ENCODE measurements at places on chromosomes 7 and 10. TPM values are rescaled to one million over a fixed set of nuclear protein-coding genes. Genes with fewer than 3 reads are reported as not detected.

DNA sequence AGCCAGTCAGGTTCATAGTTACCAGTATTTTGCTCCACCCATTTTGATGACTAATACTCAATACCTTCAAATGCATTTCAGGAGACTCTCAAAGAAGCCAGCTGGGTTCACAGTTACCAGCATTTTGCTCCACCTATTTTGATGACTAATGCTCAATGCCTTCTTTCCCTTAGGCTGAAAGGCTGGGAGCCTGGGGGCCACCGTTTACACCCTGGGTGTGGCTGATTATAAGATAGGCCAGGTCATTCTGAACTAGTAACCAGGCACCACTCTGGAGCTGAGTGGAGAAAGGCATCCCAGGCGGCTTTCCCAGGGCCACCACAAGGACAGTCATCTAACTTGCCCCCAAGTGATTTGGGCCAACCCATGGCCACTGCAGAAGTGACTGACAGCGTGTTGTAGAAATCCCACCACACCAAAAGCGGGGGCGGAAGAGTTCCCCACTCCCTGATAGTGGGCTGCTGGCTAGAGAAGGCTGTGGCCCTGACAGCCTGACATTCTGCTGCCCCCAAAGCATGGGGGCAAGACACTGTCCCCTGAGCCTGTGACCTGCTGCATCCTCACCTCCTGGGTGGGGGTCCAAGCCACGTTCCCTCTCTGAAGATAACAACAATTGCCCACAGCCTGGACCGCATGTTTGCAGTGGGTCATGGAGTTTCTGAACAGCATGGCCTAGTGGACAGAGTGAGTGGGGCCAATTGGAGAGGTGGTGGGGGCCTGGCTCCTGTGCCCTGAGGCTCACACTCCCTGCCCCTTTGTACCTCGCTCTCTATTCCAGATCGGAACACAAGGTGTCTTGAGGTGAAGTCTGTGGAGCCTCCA is 23.0 kb upstream of the ZNF488 start:
- peak; percentile 97 for DNase-seq

DNA sequence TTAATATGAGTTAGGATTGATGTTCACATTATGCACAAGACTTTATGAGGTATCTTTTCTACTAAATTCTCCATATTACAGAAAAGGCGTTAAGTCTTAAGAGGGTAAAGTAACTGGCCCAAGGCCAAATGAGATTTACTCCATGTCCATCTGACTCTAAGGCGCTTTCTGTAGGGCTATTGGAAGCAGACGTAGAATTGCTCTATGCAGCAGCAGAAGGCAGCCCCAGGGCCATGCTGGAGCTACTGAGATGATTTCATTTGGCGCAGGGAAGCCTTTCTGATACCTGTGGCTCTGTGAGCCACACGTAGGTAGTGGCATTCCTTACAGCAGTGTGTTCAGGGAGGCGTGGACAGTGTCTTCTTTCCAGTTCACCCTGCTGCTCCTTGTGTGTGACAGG is 133.1 kb downstream of the SH2D4B start:
- no peak for DNase-seq

- DNase-seq, result no peak
Observed at GRCh38 chr7:141877365-141877764, 36.1 kb upstream of the PRSS37 start.

DNA sequence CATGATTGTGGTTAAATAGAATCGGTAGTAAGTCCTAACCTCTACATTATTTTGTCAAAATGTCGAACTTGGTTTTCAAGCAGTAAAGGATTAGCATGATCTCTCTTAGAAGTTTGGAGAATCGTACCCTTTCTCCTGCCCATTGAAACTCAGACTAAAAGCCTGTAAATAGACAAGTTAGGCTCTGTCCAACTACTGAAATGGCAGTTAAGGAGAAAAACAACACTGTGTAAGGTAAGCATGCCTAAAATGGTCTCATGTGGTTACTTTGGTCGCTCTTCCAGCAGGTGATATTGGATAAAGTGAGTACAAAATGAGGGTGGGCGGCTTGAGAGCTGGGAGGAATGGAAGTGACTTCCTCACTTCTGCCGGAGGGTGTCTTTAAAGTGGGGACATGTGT is 25.0 kb downstream of the SEC61A2 start:
- DNase-seq, result no peak

GRCh38 chr10:77671594-77672252 is 34.1 kb upstream of the KCNMA1 start:
- no peak for DNase-seq

GRCh38 chr10:104104926-104105325 is 17.0 kb upstream of the SFR1 start:
- DNase-seq, result peak; percentile 74

DNA sequence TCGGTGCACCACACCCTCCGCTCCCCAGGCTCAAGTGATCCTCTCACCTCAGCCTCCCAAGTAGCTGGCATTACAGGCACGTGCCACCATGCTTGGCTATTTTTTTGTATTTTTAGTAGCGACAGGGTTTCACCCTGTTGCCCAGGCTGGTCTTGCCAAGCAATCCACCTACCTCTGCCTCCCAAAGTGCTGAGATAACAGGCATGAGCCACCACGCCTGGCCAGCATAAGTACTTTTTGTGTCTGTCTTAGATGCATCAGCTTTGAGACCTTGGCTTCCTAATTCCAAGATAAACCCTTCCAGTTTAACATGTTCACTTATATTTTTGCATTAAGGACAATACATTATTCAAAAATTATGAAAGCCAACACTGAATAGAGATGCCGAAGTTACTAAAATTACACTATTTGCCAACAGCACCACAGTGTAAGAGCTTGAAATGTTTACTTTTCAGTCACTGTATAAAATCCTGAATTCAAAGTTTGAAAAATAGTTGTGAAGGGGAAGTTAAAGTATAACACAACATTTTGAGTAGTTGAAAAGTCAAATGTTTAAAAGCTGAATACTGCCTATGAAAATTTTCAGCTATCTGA is 36.5 kb downstream of the ANKIB1 start:
- DNase-seq, result no peak

- DNase-seq, result no peak
Observed at GRCh38 chr7:37441816-37442215, 6.8 kb downstream of the ELMO1 start.

DNA sequence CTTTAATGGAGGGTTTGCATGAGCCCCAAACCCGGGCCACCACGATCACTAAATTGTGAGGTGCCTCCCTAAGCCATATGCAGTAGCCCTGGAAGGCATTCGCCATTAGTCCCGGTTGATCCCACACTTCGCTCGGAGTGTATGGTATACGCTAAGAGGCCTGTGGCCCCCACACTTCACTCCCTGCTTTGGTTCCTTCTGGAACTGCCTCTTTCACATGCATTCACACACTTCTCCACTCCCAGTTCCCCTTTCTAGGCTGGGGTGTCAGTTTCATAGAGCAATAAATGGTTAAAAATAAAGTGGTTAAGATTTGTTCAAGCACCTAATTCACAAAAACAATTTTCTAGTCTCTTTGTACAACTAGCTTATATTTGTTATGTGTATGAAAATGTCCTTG is 212.1 kb upstream of the KCND2 start:
- DNase-seq, result no peak

- no peak for DNase-seq
Observed at GRCh38 chr7:80699721-80700256, 61.3 kb downstream of the CD36 start.

GRCh38 chr10:97466755-97467154 is 20.8 kb downstream of the ZDHHC16 start:
- DNase-seq, result peak; percentile 76

DNA sequence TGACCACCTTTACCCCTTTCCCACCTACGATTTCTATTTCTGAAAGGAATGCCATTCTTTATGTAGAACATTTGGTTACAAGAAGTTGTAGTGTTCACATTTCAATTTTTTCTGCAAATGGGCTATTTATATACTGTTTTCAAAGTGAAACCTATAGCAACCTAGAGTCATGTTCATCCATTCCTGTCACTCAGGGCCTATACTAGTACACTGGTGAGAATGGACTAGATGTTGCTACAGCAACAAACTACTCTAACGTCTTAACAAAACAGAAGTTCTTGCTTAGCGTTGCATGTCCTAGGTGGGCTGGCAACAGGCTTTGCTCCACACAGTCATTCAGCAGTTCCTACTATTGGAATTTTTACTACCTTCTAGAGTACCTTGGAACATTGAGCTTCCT is 16.3 kb downstream of the CASD1 start:
- DNase-seq, result no peak

DNA sequence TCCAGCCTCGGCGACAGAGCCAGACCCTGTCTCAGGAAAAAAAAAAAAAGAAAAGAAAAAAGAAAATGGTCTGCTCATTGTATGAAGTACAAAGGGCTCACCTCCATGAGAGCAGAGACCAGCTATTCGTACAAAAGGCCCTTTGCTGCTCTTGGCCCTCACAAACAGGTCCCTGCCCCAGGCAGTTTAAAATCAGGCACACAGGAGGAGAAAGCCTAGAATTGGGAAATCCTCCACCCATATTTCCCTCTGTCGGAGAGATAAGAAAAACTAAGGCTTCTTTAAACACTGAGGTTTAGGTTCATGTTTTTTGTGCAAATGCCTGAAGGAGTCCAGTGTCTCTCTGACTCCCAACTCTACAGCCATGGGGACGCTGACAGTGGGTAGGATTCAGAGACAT is 15.1 kb downstream of the GNA12 start:
- no peak for DNase-seq

DNA sequence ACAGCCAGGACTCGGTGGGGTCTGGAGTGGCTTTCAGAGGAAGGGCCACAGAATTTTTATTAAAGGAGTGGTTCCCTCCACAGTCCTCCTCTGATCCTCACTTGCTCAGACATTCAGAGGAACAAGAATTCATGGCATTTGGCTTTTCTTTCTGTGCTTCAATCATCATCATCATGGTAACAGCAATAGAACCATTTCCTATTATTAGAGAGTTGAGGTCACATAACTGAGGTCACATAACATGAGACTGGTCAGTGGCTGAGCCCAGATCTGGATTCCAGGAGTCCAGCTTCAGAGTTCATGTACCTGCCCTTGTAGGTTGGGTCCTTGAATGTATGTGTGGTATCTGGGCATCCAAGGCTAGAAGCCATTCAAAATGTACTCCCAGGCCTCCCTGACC is 177.3 kb upstream of the GRB10 start:
- DNase-seq, result no peak

GRCh38 chr10:118047157-118047719 is 497 bp upstream of the RAB11FIP2 start:
- DNase-seq, result no peak

- DNase-seq, result peak; percentile 48
Observed at GRCh38 chr10:8498881-8499280, 444.4 kb downstream of the GATA3 start.

- DNase-seq, result no peak
Observed at GRCh38 chr7:26630941-26631580, 233.3 kb downstream of the SKAP2 start.

GRCh38 chr10:113454341-113455061 is 98.4 kb upstream of the HABP2 start:
- DNase-seq, result no peak

- no peak for DNase-seq
Observed at GRCh38 chr10:6956562-6956961, 376.5 kb upstream of the PRKCQ start.

- DNase-seq, result no peak
Observed at GRCh38 chr10:12351447-12351846, 2.1 kb downstream of the CAMK1D start.

DNA sequence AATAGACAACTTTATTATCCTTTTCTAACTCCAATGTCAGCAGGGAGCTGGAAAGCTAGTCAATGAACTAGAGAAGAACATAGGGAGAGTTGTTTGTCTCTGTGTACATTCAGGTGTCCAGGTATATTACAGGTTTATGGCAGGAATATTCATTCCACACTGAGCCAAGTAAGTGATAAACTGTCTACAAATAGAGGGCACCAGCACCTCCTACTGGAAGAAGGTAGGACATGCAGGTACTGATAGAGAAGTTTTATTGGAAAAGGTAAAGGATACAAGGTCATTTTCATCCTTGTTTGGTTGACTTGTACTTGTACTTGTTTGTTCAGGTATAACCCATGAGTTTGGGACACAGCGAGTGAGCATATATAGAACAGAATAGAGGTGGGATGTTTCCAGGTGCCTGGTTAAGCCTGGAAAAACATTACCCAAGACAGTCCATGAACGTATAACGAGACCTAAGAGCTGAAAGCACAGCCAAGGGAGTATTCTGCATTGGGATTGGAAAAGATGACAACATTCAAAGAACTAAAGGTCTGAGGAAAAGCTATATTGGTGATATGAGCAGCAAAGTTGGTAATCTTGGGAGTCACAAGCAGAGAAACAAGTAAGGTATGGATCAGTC is 61.4 kb upstream of the PPP1R3C start:
- DNase-seq, result peak; percentile 48

DNA sequence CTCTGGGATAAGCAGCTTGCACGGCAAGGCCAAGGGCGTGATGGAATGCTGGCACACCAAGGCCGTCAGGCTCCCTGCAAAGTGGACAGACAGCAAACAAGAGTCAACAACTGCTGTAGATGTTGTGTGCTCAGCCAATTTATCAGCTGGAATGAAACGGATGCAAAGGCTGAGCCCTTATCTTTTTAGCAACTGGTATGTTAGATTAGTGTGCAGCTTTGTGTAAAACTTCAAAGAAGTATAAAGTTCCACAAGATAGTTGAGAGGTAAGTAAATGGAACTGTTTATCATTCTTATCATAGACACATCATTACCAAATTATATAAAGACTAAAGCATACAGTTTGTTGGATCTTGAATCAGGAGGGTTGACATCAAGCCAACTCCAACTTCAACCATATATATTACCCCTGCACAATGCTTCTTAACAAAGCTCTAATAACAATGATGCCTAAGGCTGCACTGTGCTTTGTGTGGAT is 289.0 kb downstream of the TNS3 start:
- no peak for DNase-seq

DNA sequence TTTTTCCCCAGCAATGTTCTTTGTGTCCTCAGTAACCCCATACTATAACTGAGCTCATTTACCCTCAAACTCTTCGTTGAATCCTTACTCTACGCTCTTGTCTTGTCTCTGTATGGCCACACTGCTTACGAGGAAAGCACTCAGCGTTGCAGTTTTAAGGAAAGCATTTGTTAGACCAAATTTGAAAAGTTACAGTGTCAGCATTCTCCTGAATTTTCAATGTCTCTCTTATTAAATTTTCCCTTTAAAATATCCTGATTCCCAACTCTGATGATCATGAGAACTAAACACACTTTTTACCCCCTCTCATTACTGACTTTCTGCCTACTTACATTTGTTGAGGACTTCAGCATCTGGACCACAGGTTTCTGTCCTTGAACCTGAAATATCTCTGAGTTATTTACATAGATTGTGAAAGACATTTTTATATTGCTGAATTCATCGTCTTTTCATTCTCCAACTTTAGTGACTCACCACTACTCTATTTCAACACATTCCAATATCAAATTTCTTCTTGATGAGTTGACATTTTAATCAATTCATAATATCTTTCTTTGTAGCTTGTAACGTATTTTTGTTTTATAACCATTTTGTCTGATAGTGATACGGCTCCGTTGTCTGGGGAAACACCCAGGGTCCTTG is 19.8 kb upstream of the VWDE start:
- peak; percentile 55 for DNase-seq

FOXP2 gene
- total RNA-seq, result 0.17 TPM

TLX1 gene
- not detected for total RNA-seq

PRSS2 gene
- not detected for total RNA-seq

ABCF2 gene
- total RNA-seq, result 77.0 TPM

SLC39A12 gene
- not detected for total RNA-seq

NPTX2 gene
- 0.21 TPM for total RNA-seq

DEPP1 gene
- total RNA-seq, result 25.0 TPM

GJD4 gene
- not detected for total RNA-seq

ATG9B gene
- total RNA-seq, result 0.94 TPM

HHEX gene
- 0.28 TPM for total RNA-seq

TAF6 gene
- 55.3 TPM for total RNA-seq

FAM237B gene
- total RNA-seq, result not detected

IFIT2 gene
- total RNA-seq, result 1.2 TPM

GIMAP7 gene
- not detected for total RNA-seq

RARRES2 gene
- total RNA-seq, result 0.17 TPM

SEMA3D gene
- total RNA-seq, result 3.5 TPM

AVPI1 gene
- total RNA-seq, result 31.4 TPM
